ENCODE measurements at places on chromosomes 13 and 19.

DNA sequence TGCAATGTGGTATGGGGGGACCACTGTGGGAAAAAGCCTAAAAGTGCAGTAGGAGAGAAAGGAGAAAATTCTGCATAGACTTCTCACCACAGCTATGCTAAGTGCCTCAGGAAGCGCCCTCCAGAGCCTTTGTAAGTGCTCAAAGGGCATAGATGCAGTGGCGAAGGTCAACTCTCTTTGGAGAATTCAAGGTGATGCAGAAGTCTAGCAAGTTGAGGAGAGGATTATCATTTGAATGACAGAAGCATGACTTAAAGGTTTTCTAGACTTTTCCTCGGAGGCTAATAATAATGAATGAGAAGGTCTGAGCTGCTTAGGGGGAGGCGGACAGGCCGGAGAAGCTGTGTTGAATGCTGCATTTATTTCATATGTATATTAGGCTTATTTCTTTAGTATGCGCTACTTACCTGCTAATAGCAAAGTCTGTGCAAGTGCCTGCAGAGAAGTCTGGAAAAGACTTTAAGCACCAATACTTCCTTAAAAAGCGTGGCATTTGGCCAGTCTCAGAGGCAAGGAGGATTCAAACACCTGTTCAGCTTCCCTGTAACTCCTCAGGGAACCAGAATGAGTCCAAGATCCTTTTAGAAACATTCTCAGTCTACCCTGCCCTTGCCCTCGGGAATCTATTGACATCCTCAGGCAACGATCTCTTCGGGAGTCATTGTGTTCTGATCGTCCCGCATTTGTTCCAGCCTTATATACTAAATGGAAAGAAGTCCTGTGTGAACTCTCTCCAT is 56.2 kb downstream of the FLT1 start:
- no peak for DNase-seq

DNA sequence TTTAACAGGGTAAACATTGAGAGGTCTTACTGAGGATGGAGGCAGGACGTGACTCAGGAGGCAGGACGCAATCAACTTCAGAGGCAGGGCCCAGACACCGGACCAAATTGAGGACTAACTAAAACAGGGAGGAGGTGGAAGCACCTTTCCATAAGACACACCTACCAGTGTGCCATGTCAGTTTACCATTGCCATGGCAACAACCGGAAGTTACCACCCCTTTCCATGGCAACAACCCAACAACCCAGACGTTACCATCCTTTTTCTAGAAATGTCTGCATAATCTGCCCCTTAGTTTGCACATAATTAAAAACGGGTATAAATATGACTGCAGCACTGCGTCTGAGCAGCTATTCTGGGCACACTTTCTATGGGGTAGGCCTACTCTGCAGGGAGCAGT is 53.5 kb upstream of the SOX21 start:
- DNase-seq = peak; percentile 10

DNA sequence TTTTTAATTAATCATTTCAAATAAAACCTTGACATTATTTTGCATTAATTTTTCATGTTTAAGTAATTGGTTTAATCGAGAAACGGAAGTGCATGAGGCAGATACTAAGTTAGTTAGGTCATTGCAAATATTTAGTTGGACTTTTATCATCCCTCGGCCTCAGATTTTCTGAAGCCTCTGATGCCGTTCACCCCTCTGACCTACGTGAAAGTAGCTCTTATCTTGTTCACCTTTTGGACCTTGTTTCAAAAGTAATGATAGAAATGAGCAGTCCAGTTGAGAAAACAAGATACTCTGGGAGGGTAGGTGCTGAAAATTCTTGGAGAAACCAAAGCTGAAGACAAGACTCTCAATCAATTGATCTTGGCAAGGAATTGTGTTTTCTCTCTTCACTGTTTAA is 23.0 kb downstream of the LAIR2 start:
- no peak for DNase-seq

GRCh38 chr19:38049105-38049649 is 142.2 kb downstream of the SIPA1L3 start:
- DNase-seq = no peak

GRCh38 chr19:31351855-31352195 is 2.6 kb upstream of the TSHZ3 start:
- no peak for DNase-seq

DNA sequence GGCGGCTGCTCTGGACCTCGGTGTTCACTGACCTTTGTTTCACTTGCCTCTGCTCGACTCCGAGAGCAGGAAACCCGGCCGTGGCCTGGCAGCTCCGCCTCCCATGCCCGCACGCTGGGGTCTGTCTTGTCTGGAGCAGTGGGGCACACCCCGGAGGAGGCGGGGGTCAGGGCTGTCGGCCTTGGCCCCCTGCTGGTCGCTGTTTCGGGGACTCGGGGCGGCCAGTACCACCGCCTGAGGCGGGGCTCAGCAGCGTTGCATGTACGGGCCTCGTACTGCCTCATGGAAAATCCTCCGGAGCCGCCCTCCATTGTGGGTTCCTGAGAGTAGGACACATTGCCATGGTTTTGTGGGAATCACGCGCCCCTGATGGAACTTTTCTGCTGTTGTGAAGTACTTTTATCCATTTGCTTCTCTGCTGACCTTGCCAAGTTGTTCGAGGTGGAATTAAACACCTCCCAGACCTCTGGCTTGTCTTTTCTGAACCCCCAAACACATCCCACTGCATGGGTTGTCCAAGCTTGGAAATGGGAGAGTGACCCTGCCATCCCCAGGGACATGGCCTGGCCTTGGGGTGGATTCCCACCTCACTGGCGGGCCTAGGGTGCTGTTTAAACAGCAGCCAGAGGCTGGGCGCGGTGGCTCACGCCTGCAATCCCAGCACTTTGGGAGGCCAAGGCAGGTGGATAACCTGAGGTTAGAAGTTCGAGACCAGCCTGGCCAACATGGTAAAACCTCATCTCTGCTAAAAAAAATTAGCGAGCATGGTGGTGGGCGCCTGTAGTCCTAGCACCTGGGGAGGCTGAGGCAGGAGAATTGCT is 5.5 kb upstream of the NDUFS7 start:
- no peak for DNase-seq

- no peak for DNase-seq
Observed at GRCh38 chr19:38277969-38278680, 13.8 kb downstream of the SPINT2 start.

DNA sequence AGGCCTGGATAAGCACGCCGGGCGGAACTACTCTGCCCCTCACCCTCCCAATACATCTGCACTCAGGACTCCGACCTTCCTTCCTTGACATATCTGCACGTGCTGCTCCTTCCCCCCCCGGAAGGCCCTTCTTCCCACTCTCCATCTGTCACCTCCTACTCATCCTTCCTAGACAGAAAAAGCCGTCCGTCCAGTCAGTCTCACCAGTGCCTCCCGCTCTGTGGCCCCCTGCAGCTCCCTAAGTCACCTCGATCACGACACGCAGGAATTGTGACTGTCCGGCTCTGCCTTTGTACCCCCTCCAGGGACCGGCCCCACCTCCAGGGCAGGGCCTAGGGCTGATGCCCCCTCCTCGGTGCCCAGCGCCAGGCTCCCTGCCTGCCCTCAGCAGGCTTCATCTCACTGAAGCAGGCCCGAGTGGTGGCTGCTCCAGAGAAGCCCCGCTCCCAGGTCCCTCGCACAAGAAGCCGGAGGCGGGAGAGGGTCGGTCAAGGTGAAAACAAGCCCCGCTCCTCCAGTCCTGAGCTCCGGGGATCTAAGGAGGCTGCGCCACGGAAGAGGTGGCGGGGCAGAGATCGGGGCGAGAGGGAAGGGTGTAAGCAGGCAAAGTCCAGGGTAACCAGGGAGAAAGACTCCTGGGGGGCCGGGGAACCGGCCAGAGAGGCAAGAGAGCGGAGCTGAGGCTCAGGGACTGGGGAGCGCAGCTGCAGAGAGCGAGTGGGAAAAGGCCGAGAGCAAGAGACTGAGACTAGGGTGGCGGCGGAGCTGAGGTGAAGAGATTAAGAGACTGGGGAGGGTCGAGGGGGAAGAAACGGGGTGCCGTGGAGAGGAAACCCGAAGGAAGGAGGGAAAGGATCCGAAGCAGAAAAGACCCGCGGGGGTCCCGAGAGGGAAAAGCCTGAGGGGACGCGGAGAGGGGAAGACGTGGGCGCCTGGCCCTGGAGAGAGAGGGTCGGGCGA is 1.1 kb downstream of the PPP6R1 start:
- peak; percentile 67 for DNase-seq

GRCh38 chr13:33206945-33207614 is 78.5 kb downstream of the STARD13 start:
- DNase-seq = no peak

- DNase-seq = peak; percentile 41
Observed at GRCh38 chr19:23943411-23943810, 28.7 kb downstream of the ZNF726 start.

DNA sequence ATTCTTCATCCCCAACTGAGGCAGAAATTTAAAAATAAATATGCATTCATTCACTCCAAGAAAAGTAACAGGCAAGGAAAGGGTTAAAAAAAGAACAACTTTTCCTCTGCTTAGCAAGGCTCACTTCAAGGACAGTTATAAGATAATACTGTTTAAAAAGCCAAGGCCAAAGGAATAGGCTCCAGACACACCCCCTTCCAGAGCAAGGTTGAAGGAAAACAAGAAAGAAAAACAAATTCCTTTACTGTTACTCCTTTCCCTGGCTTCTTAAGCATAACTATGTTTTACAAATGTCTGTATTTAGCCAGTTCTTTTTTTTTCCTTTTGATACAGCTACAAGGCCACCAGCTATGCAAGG is 8.5 kb downstream of the SIGLEC11 start:
- DNase-seq = no peak

DNA sequence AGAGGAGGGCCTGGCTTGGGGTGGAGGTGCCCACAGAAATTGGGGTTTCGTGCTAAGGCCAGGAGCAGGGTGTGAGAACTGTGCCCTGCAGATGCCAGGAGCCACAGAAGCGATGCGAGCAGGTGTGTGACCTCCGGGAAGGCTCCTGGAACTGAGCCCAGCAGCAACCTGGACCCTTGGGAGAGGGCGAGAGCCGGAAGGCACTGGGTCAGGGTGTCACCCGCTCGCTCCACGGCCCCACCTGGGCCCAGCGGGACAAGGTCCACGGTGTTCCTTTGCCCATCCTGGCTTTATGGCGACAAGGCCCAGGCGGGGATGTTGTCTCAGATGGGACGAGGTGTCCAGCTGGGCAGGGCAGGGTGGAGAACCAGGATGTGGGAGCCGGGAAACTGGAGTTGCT is 4.2 kb downstream of the MISP start:
- DNase-seq = no peak

DNA sequence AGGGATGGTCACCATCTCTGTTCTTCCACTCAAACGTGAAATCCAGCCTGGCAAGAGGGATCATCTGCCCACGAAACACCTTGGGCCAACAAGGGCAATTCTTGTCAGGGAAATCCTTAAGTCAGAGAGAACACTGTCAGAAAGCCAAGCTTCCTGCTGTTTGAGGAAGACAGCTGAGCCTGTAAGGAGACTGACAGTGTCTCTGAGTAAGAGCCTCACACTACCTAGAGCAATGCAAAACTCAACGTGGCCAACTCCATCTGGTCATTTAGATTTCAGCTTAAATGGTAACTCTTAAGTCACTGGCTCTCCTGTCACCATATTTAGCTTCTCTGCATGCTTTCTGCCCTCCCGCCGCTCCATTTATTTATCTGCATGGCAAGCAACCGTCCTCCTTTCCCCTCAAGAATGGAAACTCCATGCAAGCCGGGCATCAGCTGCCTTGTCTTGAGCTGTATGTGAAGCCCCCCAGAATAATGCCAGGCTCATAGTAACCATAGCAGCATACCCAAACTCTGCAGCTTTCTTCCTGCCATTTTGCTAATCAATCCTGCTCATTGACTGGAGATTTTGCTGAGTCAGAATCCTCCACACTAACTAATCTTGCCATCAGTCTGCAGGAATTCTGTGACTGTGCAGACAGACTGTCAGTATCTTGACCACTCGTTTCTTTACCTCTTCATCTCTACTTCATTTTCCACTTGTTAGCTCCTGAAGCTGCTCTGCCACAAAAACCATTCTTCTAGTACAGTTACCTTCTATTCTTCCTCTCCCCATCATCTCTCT is 159.8 kb downstream of the IRS2 start:
- DNase-seq = no peak

GRCh38 chr19:6644796-6645195 is 25.2 kb downstream of the TNFSF14 start:
- no peak for DNase-seq

- DNase-seq = no peak
Observed at GRCh38 chr13:113979791-113980471, 6.1 kb upstream of the C13orf46 start.

All from DMS53 (cell line).